SK-MEL-5 (cell line): ENCODE measurements at places on chromosomes 7 and 10. TPM values are rescaled to one million over a fixed set of nuclear protein-coding genes. Genes with fewer than 3 reads are reported as not detected.
A peak's percentile ranks its signal among the peaks of the same experiment; 100 is the strongest.

Gene LLCFC1
- total RNA-seq = not detected in 2 replicates

Gene RBM20
- total RNA-seq = 1.0 and 1.2 TPM in 2 replicates

Gene PIP
- not detected in 2 replicates for total RNA-seq

Gene RHOBTB1
- total RNA-seq = 22.6 and 23.9 TPM in 2 replicates

DNA sequence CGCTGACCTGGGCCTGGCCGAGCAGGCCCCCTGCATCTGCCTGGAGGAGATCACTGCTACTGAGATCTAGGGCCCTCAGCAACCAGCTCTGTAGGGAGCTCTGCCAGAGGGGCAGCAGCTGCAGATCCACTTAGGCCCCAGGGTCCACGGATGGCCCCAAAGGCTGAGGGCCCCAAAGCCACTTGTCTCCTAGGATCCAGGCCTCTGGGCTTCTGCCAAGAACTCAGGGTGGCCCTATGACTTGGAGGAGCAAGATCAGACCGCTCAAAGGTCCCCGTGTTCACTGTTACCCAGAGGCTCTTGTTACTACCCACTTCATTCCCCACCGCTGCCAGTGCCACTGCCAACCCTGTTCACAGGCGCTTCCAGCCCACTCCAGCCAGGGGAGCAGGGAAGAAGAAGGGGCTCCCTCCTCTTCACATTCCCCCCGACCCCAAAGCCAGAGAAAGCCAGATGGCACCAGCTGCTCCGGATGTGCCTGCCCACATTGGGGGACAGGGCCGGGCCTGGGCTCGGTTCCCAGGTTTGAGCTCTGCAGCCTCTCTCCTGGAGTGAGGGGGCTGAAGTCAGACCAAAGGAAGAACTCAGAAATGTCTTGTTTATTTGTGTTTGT lies 7.6 kb downstream of the LZTS2 start:
- DNase-seq = no peak

DNA sequence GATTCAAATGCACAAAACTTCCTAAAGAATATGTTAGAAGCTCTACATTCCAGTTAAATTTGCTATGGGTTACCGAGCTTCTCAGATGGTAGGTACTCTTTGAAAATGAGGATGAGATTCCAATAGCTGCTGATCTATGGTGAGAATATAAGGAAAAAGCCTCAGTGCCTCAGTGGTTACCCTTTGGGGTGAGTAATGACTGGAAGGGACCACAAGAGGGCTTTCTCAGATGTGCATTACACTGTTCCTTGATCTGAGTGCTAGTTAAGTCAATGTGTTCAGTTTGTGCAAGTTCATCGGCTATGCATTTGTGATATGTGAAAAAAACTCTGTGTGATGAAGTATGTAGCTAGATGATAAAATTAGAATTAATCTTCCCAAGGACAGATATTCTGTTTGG lies 3.5 kb downstream of the NRCAM start:
- peak; percentile 78 for DNase-seq

DNA sequence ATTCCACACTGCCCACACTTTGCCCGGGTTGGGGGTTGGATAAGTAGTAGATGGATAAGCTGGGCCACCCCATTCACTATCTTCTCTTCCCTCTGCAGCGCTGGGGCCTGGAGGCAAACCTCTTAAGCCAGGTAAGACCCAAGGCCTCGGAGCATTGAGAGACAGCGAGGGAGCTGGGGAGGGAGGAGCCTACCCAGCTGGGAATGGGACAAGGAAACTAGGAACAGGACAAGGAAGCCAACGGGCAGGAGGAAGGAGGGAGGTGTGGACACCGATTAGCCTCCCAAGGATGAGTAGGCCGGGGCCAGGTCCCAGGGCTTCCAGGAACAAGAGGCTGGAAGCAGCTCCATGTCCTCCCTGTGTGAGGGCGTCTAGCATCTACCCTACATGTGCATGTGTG lies 9.6 kb downstream of the ELN start:
- DNase-seq = no peak

DNA sequence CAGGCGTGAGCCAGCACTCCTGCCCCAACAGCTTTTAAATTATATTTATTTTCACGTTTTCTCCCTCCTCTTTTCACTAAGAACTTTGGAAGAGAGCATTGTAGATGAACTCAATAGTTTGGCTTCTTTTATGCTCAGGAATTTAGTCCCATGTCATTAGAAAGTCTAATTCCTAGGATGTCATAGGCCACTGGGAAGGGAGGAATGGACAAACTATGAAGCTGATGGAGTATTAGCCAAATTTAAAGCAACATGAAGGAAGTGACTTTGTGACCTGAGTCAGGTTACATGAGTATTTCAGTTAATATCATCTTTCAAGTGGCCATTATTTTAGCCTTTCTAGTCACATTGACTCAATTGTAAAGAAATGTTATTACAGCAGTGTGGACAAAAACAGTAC lies 18.0 kb upstream of the OPN4 start:
- DNase-seq = no peak

DNA sequence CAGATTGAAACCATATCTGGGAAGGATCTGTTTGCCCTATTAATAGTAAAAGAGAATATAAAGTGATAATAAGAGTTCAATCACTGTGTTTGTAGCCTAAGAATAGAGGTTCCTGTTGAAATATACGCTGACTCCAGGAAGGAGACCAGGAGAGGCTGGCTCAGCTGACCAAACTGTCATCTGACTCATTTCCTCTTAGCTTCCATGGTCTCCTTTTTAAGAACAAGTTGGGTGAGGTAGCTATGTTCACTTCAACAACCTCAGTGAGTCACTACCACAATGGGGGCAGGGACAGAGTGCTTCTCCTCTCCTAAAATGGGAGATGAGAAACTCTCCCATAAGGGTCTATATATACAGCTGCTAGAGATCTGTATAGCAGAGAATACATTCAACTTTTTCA lies 543.3 kb downstream of the CALN1 start:
- DNase-seq = peak; percentile 56

- no peak for DNase-seq
Observed at GRCh38 chr10:131972474-131973071, 9.2 kb downstream of the BNIP3 start.

GRCh38 chr7:136229790-136230189 lies 252.6 kb upstream of the MTPN start:
- DNase-seq = no peak

- DNase-seq = no peak
Observed at GRCh38 chr7:156065400-156065799, 253.1 kb upstream of the SHH start.

DNA sequence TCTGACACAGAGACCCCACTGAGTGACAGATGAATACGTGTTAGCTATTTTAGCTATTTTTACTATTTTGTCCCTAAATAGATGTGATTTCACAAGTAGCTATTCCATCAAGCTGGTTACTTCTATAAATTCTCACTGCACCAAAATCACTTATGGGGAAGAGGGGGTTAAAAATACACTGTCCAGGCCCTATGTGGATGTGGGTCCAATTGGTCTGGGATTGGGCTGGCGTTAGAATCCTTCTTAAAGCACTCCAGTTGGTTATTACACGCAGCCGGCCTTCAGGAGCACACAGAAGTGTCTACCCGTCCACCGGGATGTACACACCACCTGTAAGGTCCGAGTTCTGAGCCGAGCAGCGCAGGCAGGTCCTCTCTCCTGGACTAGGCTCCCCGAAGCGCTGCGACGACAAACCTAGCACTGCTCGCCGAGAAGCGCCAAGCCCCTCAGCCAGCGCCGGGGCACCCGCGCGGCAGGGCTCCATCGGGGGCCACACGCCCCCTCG lies 222.3 kb upstream of the MKLN1 start:
- peak; percentile 39 for DNase-seq

DNA sequence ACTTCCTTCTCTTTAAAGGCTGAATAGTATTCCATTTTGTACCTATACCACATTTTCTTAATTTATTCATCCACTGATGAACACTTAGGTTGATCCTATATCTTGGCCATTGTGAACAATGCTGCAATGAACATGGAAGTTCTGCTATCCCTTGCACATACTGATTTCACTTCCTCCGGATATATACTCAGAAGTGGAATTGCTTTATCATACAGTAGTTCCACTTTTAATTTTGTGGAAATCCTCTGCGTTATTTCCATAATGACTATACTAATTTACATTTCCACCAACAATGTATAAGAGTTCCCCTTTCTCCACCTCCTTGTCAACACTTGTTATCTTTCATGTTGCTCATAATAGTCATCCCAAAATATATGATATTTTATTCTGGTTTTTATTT lies 312.6 kb downstream of the PLXDC2 start:
- no peak for DNase-seq

DNA sequence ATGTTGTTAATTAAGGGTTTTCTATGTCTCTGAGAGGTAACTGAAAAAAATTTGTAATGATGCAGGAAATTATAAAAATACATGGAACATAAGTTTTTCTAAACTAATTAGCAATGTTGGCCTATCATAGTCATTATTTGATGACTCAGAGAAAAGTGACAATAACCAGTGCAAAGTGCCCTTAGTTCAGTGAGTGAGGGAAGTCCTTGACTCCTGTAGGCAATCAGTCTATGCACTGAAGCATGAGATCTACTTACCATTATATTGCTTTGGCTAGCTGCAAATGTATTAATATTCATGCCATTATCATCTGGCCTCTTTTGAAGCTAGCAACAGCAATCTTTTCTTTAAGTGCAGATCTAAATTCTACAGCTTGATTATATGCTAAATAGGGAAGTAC lies 40.6 kb downstream of the CCDC172 start:
- no peak for DNase-seq
